T-helper 2 cell treated with Interferon-gamma antibody and Interleukin-4, amounts not matched to agents 100 ng/mL and 5 ng/mL, for 36 hours (primary cell): ENCODE measurements at places on chromosomes 3 and 15. TPM values are rescaled to one million over a fixed set of nuclear protein-coding genes. Genes with fewer than 3 reads are reported as not detected.

TTC23 gene
- total RNA-seq: 2.3 and 2.7 TPM in 2 replicates

ANKRD34C gene
- not detected in 2 replicates for total RNA-seq

LHFPL4 gene
- not detected in 2 replicates for total RNA-seq

ZNF662 gene
- 0.27 and 0.93 TPM in 2 replicates for total RNA-seq

SLC15A2 gene
- 10.8 and 11.3 TPM in 2 replicates for total RNA-seq

TIGIT gene
- 3.2 and 3.7 TPM in 2 replicates for total RNA-seq

UPK1B gene
- not detected in 2 replicates for total RNA-seq

ZNF860 gene
- 0.14 and 0.16 TPM in 2 replicates for total RNA-seq

GOLGA8K gene
- 1.2 and 1.9 TPM in 2 replicates for total RNA-seq

SCAP gene
- total RNA-seq: 76.6 and 77.1 TPM in 2 replicates

STRC gene
- 0.36 and 0.48 TPM in 2 replicates for total RNA-seq

P4HTM gene
- total RNA-seq: 37.9 and 39.8 TPM in 2 replicates

PGBD4 gene
- 3.7 and 3.8 TPM in 2 replicates for total RNA-seq

CCR2 gene
- total RNA-seq: 19.8 and 19.9 TPM in 2 replicates

CKMT1A gene
- total RNA-seq: 0.30 TPM in 1 of 2 replicates, not detected in the other

LNP1 gene
- 1.4 and 1.8 TPM in 2 replicates for total RNA-seq

C3orf80 gene
- total RNA-seq: 0.14 and 0.16 TPM in 2 replicates

TMEM41A gene
- 20.9 and 21.2 TPM in 2 replicates for total RNA-seq

XCR1 gene
- 0.05 TPM in 1 of 2 replicates, not detected in the other for total RNA-seq

GRK7 gene
- not detected in 2 replicates for total RNA-seq

ZMAT3 gene
- 17.3 and 18.5 TPM in 2 replicates for total RNA-seq

SCAMP5 gene
- total RNA-seq: 0.80 and 0.86 TPM in 2 replicates

DUOXA2 gene
- total RNA-seq: not detected in 2 replicates
